Activated T-helper 1 cell treated with anti-CD3 and anti-CD28 coated beads, Interleukin-2, amount 50 U/mL, for 16 hours (primary cell): ENCODE measurements at places on chromosomes 12 and 14.

GRCh38 chr12:53930591-53931255 lies 7.9 kb upstream of the HOXC13 start:
- DNase-seq, result no peak

DNA sequence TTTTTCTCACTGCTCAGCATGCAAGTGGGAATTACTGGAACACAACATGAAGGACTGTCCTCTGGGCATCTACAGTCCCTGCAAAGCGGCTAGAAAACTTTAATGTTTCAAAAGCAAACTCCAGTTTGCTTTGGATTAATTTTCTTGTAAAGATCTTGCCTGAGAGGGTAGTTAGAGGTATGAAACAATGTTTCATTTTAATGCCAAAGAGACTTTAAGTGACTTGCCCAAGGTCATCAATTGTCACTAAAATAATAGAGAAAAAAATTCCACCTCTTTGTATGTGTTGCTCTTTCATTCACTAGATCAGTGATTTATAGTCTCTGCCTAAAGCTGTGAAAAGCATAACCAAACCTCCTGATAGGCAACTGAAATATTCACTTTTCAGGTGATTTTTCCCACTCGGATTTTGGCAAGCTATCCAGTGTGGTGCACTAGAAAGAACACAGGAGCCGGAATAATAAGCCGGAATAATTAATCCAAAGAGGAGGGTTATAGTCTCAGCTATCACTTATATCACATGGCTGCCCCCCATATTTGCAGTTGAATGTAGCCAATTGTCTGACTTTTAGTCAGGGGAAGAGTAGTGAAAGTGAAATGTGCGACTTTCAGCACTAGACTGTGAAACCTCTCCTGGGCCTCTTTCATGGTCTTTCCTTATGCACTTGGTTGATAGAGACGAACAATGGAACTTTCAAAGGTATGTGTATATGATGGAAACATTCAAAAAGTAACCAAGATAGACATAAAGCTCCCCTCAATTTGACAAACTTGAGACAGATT lies 107.7 kb downstream of the SLC6A15 start:
- DNase-seq, result no peak

- no peak for DNase-seq
Observed at GRCh38 chr12:63894132-63894531, 49.6 kb downstream of the SRGAP1 start.

DNA sequence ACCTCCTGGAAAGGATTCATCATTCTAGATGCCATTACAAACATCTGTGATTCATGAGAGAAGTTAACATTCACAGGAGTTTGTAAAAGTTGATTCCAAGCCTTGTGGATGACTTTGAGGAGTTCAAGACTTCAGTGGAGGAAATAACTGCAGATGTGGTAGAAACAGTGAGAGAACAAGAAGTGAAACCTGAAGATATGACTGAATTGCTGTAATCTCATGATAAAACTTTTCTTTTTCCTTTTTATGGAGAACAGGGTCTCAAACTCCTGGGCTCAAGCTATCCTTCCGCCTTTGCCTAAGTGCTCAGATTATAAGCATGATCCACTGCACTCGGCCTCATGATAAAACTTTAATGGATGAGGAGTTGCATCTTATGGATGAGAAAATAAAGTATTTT lies 64.5 kb upstream of the GTF2A1 start:
- DNase-seq, result no peak

- DNase-seq, result no peak
Observed at GRCh38 chr12:91964501-91964900, 181.1 kb downstream of the BTG1 start.

DNA sequence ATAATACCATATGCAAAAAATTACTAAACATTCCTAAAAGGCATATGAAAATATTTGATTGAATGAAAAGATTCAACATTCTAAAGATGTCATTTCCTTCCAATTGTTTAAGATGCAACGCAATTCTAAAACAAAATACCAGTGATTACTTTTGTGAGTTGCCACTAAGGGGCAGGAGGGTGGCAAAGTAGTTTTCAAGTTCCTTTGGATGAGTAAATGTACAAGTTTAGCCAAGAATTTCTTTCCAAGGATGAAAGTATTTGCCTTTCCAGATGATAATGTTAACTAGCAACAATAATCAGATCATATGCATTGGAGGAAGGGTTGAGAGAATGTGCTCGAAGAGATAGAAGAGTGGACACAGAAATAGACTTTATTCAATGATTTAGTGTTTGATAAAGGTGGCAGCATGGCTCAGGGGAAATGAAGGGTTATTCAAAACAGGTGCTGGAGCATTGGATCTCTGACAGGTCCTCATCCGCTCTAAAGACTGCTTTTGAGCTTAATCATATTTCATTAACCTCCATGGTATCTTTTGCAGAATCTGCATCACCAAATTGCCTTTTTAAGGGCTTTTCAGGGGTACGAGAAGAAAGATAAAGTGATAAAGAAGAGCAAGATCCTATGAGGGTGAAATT lies 678.5 kb upstream of the TBX3 start:
- no peak for DNase-seq

DNA sequence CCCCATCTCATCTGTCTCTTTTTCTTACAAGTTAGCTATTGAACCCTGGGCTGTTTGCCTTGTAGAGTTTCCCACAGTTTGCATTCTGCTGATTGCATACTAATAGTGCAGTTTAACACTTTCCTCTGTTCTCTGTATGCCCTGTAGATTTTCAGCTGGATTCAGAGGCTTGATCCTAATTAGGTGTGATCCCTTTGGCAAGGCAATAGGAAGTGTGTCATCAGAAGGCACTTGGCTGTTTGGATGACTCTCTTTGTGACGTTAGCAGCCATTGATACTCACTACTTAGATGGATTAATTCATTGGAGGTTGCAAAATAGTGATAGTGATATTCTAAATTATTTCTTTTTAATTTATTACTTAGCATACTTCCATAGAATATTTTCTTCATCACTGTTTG lies 33.6 kb downstream of the FUT8 start:
- DNase-seq, result no peak

DNA sequence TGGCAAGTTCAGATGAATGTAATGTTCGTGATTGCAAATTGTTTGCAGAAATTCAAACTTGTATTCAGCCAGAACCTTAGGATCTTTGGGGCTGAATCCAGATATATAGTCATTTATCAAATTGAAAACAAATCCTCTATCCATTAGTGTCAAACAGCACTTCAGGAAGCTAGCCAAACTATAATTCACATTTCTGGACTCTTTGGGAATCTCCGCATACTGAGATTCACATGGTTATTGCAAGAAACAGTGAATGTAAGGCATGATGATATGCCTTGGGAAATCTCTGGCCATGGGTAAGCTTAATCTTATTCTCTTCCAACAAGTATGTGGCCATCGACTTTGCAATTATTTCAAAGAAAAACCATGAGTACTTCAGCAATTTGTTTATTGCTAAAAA lies 98.5 kb downstream of the KLHL28 start:
- DNase-seq, result no peak

DNA sequence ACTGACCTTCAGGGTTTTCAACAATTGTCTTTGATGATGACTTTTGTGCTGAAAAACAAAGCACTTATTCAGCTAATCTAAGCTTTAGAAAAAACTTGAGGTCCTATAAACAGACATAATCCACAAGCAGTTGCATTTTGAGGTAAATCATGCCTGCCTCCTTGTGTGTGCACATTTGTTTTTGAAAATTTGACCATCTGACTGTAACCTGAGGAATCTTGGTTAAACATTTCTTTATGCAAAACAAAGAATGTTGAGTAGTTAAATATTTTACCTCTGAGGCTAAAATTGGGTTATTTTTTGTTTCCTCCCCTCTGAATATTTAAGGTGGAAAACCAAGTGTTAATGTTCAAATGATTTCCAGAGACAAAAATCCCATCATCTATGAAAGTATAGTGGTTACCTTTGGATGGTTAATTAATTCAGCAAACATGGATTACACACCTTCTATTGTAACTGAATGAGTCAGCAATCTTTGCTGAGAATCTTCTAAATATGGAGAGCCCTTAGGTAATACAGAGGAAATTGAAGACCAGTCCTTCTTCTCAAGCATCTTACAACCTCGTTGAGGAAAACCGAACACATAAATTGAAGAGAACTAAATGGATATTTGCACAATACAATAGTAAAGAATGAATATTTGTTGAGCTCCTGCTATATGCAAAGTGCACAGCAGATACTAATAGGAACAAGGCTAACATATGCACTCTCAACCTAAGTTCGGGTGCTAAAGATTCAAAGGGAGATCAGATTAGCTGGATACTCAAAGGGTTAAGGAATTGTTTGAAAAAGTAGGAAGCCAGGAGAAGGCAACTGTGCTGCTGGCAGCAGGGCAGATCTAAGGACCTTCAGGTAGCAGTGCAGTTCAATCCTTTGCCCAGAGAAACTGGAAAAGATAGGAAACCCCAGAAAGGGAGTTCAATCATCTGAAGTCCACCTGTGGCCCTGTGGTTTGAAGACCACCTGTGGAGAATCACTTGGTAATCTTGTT lies 115.2 kb downstream of the BMP4 start:
- no peak for DNase-seq

- no peak for DNase-seq
Observed at GRCh38 chr12:113040722-113041171, 15.8 kb upstream of the DTX1 start.

DNA sequence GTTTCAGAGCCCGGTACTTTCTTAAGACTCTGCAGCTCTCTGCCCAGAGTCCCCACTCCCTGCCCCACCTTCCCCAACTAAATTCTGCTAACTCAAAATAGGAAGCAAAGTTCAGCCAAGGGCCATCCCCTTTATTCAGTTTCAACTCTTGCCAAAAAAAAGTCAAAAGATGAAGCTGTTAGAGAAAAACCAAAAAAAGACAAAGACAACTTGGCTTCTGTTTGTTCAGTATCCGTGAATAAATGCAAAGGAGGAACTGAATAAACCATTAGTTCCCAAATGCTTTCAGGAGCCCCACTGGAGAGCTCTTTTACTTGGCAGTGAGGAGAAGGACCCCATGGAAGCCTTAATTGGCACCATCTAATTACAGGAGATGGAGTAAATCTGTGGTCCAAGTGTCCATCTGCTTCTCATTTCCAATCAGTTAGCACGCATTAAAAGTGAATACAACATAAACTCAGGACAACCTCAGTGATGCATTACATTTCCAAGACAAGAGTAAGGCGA lies 155.4 kb upstream of the GZMB start:
- DNase-seq, result no peak

- no peak for DNase-seq
Observed at GRCh38 chr12:26740348-26740747, 92.6 kb downstream of the ITPR2 start.

DNA sequence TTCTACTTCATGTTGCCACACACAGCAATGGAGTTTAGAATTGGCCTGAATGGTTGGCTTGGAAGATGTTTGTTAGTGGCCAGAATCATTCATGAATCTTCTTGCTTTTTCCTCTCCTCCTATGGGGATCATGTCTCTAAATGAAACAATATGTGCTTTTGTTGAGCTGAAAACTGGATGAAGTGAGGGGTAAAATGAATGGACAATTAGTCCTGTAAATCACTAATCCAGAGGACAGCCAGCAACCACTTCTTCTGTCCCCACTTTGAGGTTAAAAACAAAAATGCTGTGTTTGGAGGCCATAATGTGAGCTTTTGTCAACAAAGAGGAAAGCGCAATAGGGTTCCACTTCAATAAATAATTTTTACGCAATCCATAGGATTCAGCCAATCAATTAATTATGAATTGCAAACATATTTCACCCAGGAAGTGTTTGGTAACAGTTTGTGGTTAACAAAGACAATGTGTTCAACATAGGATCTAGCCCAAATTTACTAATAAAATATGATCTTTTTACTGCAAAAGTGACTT lies 30.3 kb upstream of the AMIGO2 start:
- no peak for DNase-seq

- DNase-seq, result no peak
Observed at GRCh38 chr14:102731871-102732800, 45.1 kb upstream of the TRAF3 start.

DNA sequence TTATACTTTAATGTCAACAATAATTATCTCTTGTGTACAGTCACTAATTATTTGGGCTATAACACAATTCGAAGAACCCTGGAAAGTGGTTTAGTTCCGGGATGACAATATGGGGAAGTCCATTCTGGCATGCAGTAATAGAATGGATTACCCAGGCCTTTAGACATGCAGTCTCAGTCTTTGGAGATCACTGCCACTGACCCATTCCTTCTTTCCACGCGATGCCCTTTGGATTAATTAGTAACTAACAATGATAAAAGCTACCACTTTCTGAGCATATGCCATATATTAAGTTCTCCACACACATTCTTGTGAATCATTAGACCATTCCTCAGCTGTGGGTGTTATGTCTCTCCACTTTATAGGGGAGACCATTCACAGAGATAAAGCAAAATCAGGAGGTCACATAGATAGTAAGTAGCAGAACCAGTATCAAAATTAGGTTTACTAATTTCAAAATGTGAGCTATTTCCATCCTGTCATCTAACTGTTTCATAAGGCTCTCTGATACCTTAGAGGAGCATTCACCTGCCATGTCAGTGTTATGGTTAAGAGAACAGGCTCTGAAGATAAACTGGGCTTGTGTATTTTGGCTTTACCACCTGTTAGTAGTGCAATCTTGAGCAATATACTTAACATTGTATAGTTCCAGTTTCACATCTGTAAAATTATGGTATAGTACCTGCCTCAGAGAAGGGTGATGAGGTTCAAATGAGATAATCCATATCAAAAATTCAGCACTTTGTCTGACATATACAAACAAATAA lies 27.2 kb upstream of the KCNJ8 start:
- DNase-seq, result no peak

DNA sequence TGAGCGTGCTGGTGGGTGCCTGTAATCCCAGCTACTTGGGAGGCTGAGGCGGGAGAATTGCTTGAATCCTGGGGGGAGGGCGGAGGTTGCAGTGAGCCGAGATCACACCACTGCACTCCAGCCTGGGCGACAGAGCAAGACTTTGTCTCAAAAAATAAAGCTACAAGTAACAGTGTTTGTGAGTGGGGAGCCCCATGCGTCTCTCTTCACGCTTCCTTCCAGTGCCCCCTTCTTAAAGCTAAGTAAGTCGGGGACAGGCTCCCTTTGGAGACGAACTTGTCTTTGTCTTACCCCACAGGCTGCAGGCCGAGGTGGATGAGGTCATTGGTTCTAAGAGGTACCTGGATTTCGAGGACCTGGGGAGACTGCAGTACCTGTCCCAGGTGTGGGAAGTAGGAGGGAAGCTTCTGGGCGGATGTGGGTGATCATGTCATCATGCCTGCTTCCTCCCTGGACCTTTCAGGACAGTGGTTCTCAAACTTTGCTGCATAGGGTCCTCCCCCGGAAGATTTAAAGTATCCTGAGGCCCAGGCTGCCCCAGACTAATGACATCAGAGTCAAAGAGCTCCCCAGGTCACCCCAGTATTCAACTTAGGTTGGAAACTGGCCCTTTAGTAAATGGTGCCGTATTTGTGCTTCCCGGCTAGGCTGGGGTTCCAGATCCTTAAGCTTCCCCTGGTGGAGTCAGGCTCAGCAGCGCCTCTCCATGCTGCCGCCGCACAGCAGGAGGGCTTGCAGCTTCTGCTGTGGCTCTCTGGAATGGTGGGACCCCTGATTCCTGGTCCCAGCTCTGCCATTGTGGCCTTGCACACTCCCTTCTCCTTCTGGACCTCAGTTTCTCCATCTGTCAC lies 37.1 kb downstream of the CYP46A1 start:
- DNase-seq, result no peak

- DNase-seq, result no peak
Observed at GRCh38 chr14:23321572-23322547, 603 bp downstream of the PABPN1 start.
